ENCODE measurements at places on chromosomes 13 and 19.
A peak's percentile ranks its signal among the peaks of the same experiment; 100 is the strongest.

DNA sequence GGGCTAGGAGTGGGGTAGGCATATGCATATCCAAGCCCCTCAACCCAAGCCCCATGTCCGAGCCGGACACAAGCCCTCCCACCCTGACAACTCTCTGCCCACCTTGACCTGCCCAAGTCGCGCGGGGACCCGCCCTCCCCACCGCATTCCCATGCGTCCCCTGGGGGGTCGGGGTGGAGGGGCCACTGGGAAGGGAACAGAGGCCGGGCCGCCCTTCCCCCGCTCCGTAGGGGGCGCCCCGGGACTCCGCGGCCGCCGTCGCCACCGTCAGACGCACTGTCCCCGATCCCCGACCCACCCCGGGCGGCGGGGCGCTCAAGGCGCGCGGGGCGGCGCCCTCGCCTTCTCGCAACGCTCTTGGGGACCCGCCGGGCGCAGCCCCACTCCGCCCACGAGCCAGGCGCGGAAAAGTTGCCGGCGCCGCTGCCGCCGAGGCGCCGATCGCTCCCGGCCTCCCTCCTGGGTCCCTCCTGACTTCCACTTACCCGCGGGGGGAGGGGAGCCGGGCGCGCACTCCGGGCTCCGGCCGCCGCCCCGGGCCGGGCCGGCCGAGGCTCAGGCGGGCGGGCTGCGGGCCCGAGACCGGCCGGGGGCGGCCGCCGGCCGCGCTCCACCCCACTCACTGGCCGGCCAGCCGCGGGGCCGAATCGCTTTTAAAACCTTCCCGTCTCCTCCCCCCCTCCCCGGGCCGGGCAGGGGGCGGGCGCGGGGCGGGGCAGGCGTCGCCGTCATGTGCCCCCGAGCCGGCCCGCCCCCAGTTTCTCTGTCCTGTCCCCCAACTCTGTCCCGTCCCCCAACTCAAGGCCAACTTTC, 34.4 kb upstream of the NANOS3 start:
- peak; percentile 79 for DNase-seq

DNA sequence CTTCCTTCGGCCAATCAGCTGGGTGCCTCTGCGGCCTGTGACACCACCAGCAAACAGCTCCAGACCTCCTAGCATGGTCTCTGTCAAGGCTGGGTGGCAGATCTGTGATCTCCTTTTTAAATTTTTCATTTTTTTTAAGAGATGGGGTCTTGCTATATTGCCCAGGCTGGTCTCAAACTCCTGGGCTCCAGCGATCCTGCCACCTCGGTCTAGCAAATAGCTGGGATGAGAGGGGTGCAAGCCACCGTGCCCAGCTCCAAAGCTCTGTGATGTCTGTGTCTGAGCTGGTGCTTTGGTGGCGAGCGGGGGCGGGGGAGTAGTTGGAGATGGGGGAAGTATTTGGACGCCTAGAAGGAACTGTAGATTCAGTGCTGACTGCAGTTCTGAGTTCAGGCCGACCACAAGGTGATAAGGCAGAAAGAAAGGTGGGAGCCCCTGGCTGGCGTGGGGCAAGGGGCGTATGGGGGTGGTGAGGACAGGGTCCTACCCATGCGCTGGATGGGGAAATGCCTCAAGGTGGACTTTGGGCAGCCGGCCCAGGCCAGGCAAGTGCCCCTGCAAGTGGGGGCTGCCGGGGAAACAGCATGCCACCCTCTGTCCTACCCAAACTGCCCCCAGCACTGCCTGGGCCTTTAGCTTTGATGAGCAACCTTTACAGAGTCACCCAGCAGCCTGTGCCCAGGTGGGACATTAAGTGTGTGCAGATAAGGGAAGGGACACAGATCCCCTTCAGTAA, 5.5 kb downstream of the DPP9 start:
- no peak for DNase-seq

- DNase-seq, result no peak
Observed at GRCh38 chr19:575527-576506, 3.4 kb downstream of the BSG start.

DNA sequence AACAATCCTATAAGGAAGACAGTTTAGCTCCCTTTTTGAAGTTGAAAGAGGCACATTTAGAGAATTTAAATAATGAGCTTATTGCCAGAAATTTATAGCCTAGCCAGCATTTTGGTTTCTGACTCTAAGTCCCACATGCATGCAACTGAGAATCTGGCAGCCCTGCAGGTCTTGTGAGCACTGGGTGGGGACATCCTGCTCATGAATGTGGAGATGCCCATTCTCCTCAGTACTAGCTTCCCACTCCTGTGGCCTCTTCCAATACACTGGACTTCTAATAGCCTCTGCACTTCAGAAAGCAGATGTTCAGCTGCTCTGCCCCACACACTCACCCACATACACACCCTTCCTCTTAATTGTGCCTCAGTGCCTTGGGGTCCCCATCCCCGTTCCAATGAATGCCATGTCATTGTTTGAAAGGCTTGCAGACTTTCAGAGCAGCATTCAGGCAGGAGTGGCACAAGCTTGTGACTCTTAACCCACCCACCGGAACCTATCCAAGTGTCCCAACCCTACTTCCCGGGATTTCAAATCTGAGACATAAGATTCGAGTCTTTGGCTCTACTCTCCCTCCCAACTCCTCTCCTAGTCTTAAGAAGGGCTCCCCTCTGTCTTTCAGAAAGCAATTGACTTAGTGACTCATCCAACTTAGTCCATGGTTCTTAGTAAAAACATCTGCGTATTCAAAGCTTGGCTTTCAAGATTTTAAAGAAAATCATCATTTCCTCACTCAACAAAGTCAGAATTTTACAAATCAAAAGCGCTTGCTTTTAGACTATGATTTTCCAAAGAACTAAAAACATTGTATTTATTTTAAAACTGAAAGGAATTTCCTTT, 80.0 kb upstream of the FREM2 start:
- no peak for DNase-seq

DNA sequence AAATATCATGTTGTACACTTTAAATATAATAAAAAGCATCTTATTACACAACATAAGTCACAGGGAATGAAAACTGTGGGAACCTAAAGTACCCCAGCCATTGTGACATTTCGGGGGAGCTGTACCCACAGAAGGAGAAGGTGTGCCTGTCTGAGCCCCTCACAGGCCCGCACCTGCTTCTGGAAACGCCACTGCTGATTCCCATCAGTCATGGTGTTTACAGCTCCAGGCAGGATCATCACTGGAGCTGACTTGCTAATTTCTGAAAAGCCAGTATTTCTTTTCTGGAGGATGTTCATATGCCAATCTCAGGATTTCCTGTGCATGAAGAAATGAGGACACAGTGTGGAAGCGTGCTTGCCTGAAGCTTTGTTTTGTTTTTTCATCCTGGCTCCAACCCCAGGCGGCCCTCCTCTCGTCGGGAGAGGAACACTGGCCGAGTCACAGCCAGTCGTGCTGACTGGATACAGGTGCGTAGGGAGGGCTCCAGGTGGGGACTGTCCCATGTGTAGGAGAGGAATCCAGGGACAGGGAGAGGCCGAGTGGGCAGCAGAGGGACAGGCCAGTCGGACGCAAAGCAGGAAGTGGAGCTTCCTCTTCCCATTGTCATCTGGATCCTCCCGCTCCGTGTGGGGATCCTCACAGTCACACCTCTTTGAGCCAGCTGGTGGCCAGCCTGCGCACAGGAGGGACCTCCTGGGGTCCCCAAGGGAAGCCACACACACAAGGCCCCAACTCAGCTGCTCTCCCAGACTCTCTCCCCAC, 4.2 kb upstream of the ATP12A start:
- no peak for DNase-seq

GRCh38 chr13:23984546-23984945, 87.2 kb upstream of the C1QTNF9B start:
- DNase-seq, result no peak

DNA sequence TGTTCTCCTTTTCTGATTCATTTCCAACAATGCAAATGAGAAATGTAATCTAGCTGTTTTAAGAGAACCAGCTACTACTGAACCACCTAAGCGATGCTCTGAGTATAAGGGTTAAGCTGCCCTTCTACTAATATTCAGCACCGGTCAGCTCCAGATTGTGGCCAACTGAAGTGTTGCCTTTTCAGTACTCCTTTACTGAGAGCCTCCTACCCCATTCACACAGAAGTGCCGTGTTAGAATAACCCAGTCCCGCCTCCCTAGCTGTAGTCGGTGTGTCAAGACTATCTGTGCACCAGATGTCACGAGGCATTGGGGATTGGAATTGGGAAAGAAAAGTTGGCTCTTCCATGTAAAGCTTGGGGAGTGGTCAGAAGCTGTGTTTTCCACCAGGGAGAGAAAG, 45.4 kb downstream of the FAM124A start:
- no peak for DNase-seq

- DNase-seq, result no peak
Observed at GRCh38 chr13:48624858-48625257, 28.9 kb upstream of the CYSLTR2 start.

DNA sequence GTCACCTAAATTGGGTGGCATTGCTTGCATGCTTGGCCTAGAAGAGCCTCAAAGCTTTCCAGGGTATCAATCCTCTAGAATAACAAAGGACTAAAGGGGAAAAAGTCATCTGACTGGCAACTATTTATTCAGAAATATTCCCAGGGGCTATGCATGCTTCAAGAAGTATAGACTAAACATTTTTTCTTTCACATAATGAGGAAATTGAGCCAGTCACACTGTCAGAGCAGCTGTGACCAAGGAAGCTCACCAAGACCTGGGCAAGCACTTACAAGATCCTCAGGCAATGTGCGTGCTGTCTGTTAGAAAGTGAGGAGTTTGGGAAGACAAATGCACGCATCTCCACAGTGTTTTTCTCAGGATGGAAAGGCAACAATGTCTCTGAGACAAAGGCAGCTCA, 747.2 kb downstream of the DIAPH3 start:
- no peak for DNase-seq

- no peak for DNase-seq
Observed at GRCh38 chr13:20134732-20135131, 26.1 kb downstream of the GJA3 start.

- no peak for DNase-seq
Observed at GRCh38 chr19:45263013-45263412, 11.9 kb downstream of the MARK4 start.

DNA sequence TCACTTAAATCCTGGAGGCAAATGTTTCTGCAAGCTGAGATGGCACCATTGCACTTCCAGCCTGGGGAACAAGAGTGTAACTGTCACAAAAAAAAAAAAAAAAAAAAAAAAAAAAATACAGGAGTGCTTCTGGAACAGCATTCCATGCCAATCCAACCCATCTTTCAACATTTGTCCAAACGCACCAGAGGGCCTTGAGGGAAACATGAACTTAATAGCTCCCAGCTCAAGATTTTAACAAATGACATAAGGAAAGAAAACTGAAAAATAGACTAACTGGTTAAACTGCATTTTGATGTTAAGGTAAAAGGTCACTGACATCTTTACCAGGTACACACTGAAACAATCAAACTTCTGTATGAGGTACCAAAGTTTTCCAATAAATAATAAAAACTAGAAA, 47.7 kb upstream of the ZNF83 start:
- DNase-seq, result no peak

GRCh38 chr19:45529420-45529785, 22.1 kb downstream of the VASP start:
- no peak for DNase-seq
